Activated CD4-positive, CD25-positive, alpha-beta regulatory T cell (primary cell): ENCODE measurements at places on chromosomes 5 and 9.

DNA sequence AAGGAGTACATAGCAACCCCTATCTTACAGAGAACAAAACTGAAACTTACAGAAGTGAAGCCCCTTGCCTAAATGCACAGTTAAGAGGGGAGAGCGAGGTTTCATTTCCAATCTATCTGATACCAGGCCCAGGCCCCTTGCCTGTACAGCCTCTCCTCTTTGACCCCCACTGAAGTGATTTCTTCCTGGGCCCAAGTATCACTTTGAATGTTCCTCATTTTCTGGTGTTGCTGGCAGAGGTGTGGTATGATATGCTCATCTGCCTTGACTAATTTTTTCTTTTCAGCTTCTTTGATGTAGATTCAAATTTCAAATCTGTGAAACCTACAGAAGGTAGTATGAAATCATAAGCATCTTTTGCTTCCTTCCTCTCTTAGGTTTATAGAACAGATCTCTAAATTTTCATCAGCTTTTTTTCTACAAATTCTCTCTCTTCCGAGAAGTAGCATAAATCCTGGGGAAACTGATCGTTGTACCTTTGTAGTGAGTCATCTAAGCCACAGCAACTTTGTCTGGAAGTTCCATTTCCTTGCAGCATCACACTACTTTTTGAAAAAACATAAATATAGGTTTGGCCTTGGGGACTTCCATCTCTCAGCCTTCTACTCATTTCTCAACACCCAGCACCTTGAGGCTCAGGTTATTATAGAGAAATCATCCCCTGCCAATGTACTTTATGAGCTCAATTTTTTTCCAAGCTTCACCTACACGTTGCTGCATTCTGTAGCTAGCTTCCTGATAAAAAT lies 402.4 kb upstream of the PTGER4 start:
- DNase-seq = no peak

DNA sequence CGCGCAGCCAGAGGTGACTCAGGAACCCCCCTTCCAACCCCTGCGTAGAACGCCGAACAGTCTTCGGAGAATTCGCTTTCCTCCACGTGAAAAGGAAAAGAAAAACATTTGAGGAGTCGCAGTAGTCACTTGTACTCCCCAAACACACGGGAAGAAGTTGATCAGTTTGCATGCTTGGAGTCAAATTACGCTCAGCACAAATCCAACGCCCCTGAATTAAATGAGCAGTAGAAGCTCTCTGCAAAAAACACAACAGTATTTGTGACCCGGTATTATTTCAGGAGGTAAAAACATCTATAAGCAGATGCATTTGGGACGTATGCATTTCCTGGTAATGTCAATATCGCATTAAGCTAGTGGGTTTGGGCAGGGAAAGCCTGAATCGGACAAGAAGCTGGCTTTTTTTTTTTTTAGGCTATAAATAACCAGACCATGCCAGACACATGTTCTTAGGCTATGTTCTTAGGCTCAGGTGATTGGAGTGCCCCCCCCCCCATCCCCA lies 854 bp upstream of the ARL15 start:
- no peak for DNase-seq

GRCh38 chr5:95746722-95747679 lies 15.9 kb downstream of the RHOBTB3 start:
- no peak for DNase-seq

- no peak for DNase-seq
These were observed 315 bp downstream of the UBQLN1 start for GRCh38 chr9:83707518-83707767.
